ENCODE measurements at places on chromosomes 1 and 21.

GRCh38 chr1:231335663-231336602 is 1.7 kb downstream of the EXOC8 start:
- no peak for DNase-seq

DNA sequence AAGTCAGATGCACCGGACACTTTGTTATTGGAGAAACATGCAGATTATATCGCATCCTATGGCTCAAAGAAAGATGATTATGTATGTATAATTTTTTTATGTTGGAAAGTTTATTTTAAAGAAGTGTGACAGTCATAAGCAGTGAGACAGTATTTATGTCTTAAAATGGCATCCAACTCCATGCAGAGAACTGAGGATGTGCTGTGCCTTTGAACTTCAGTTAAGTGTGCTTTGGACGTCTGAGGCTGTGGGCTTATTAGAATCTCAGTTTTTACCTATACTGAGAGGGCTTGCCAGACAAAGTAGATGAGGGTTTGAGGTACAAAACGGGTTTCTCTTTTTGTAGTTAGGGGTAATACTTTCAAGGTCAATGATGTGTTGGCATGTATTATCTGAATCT is 1.5 kb downstream of the RABGGTB start:
- DNase-seq, result no peak

GRCh38 chr1:70140343-70140742 is 65.0 kb downstream of the LRRC40 start:
- DNase-seq, result peak; percentile 78

- no peak for DNase-seq
Observed at GRCh38 chr1:246788895-246789338, 64.7 kb downstream of the SCCPDH start.

- DNase-seq, result no peak
Observed at GRCh38 chr1:26132128-26132833, 20.7 kb downstream of the PDIK1L start.

- peak; percentile 58 for DNase-seq
Observed at GRCh38 chr1:26996024-26996423, 2.5 kb downstream of the TRNP1 start.

DNA sequence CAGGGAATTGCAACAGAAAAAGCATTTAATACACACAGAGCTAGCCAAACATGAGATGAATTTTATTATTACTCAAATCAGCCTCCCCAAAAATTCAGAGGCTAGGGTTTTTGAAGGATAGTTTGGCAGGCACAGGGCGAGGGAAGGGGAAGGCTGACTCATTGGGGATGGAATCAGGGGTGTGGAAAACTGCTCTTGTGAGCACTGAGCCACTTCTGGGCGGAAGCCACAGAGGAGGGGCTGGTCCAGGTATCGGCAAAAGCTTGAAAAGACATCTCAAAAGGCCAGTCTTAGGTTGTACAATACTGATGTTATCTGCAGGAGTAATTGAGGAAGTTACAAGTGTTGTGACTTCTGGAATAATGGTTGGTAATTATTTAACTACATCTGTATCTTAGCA is 109.4 kb downstream of the TLR5 start:
- no peak for DNase-seq

All from IMR-90 (cell line).